ENCODE measurements at places on chromosomes 13 and 19.

- DNase-seq: peak; percentile 65
These were observed 58.3 kb downstream of the GPALPP1 start for GRCh38 chr13:45047394-45048310.

DNA sequence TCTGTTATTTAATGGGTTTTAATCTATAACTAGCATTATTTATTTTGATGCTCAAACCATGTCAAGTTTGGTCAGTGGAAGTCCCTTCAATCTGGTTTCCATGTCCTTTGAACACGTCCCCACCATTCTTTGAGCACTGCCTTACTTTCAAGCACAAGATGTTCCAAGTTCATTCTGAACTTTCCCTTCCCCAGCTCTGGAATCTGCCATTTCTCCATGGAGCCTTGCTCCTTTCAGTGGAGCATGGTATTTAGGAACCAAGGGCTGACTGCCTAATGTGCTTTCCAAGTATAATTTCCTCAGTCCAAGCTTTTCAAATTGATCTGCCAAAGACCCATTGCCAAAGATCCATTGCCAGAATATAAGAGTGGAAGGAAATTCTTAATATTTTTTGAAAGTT, 1.1 kb upstream of the ZNF546 start:
- no peak for DNase-seq

- no peak for DNase-seq
These were observed 1019.5 kb downstream of the PCDH9 start for GRCh38 chr13:66210677-66211076.

GRCh38 chr13:75908141-75908540, 272.0 kb downstream of the LMO7 start:
- no peak for DNase-seq

- no peak for DNase-seq
These were observed 8.6 kb downstream of the KLK4 start for GRCh38 chr19:50902640-50903039.

GRCh38 chr19:28290963-28291657, 921.8 kb downstream of the UQCRFS1 start:
- DNase-seq: no peak

DNA sequence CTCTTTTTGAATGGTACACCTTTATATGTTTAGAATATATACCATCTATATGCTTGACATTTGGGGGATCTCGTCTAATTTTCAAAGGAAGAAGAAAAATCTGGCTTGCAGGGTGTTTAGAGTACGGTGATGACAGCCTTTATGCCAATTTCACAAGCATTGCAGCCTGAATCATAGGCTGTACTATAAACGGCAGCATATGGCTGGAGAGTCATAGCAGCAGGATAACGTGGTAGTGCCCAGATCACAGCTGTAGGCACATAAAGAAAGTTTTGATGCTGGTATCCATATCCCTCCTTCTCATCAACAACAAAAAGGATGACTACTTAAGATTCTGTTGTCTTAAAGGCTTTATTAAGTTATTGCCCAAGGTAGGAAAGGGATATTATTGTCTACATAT, 253.0 kb downstream of the PCDH9 start:
- no peak for DNase-seq

GRCh38 chr19:46728208-46728607, 11.3 kb upstream of the PRKD2 start:
- no peak for DNase-seq

GRCh38 chr13:75760131-75761021, 124.2 kb downstream of the LMO7 start:
- DNase-seq: no peak

- DNase-seq: no peak
These were observed 111.0 kb downstream of the FNDC3A start for GRCh38 chr13:49086722-49087121.

GRCh38 chr13:90483906-90484305, 863.6 kb upstream of the MIR17HG start:
- DNase-seq: no peak

- DNase-seq: no peak
These were observed 17.2 kb downstream of the FGF9 start for GRCh38 chr13:21688056-21688455.

GRCh38 chr13:27857282-27857681, 62.5 kb upstream of the PDX1 start:
- no peak for DNase-seq

GRCh38 chr19:1373534-1374249, 10.0 kb upstream of the NDUFS7 start:
- no peak for DNase-seq

GRCh38 chr19:10289167-10289835, 451 bp upstream of the ICAM5 start:
- peak; percentile 39 for DNase-seq

GRCh38 chr13:52012512-52012836, 276 bp downstream of the ALG11 start:
- no peak for DNase-seq

All from activated CD4-positive, alpha-beta T cell treated with anti-CD3 and anti-CD28 coated beads for 1 hour (primary cell).